ENCODE measurements at places on chromosomes 1 and 21.

DNA sequence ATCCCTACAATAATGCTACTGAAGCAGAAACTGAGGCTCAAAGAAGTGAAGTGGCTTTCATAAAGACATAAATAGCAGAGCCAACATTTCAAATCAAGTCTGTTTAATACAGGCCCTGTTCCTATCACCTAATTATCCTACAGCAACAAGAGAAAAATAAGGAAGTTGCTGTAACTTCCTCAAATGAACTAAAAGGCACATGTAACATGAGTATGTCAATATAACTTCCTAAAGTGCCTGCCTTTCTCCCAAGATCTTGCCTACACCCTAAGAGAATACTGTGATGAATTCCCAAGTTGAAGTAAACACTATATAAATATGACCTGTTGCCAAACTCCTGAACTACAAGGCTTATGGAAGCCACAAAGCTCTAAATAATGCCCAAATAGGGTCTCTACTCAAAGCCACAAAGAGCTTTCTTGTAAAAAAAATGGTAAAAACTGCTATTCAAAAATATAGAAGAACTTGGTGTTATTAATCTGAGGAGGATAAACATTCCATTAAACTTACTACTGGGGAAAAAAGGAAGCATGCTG is 8.6 kb downstream of the BEND5 start:
- DNase-seq: no peak

DNA sequence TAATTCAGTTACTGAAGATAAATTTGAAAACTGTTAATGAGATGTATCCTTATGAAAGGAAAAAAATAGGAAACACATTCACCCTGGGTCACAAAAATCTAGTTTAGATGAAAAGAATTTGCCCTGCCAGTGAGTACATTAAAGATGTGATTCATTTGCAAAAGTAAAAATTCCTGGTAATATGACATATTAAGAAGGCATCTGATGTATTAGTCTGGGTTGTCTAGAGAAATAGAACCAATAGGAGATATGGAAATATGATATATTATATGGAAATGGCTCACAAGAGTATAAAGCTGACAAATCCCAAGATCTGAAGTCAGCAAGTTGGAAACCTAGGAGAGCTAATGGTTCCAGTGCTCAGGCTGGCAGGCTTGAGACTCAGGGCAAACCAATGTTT is 153.8 kb downstream of the MRPL39 start:
- DNase-seq: no peak

GRCh38 chr1:3787349-3787715 is 9.0 kb downstream of the LRRC47 start:
- DNase-seq: no peak

- DNase-seq: no peak
These were observed 24.4 kb downstream of the SNAP47 start for GRCh38 chr1:227759341-227760300.

- DNase-seq: no peak
These were observed 18.0 kb downstream of the MEGF6 start for GRCh38 chr1:3593334-3593733.

DNA sequence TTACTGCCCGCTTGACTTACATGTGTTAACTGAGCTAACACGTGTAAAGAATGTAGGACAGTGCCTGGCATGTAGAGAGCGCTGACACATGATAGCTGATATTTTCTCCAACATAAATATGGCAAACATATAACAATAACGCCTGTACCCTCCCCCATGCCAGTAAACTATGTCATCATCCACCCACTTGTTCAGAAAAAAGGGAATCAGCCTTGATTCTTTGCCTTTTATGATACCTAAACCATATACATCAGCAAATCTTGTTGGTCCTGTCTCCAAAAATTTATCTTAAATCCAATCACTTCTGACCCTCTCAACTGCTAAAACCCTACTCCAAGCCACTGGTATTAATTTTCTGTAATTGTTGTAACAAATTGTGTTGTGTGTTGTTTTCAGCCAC is 1.1 kb upstream of the ZNF692 start:
- no peak for DNase-seq

GRCh38 chr1:70945251-70945650 is 102.4 kb downstream of the PTGER3 start:
- no peak for DNase-seq

GRCh38 chr1:89987159-89987819 is 7.6 kb upstream of the ZNF326 start:
- DNase-seq: no peak
